Hypothalamus (tissue), 51 donors: ENCODE measurements at places on chromosomes 1 and 21.

DNA sequence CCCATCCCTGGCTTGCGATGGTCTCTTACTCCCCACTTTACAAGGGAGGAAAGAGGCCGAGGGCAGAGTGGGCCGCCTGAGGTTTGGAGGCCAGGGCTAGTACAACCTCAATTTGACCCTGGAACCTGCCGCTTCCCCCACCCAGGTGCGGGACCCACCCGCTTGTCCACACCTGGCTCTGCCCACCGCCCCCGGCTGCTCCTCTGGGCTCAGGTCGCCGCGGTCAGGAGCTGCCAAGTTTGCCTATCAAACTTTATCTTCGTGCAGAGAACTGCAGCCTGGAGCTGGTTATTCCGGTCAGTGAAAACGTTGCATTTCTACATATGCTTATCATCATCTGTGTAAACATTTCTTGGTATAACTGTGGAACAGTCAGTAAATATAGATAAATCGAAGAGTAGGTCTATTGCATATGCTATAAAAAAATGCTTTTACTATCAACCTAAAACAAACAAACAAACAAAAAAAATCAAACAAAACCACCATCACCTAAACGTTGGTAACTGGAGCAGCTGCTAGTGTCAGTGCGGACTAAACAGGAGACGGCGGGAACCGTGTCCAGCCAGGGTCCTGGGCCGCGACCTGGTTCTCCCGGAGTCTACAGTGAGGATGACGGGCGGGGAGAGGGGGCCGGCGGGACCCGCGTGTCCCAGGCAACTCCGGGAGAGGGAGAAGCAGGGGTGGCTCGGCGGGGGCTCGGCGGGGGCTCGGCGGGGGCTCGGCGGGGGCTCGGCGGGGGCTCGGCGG is 906 bp upstream of the ADARB1 start:
- DNase-seq = no peak

DNA sequence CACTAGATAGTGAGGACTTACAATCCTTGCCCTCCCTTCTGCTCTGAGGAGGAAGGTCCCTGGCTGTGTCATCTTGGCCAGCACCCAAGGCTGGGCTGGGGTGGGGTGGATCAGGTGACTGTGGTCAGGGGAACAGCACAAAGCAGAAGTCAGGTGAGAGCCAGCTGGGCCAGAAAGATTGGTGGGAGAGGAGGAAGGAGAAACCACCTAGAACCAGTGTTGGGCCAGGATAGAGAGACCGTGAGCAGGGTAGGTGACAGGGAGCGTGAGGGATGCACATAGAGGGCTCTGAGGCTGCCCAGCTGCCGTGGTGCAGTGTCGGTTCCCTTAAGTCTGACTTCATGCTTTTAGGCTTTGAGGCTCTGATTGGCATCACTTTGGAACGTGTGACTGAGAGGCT is 22.7 kb downstream of the NCF2 start:
- DNase-seq = no peak

GRCh38 chr1:145785547-145785946 is 38.3 kb downstream of the RNF115 start:
- DNase-seq = no peak

GRCh38 chr1:108881369-108881768 is 4.6 kb downstream of the GPSM2 start:
- DNase-seq = no peak

DNA sequence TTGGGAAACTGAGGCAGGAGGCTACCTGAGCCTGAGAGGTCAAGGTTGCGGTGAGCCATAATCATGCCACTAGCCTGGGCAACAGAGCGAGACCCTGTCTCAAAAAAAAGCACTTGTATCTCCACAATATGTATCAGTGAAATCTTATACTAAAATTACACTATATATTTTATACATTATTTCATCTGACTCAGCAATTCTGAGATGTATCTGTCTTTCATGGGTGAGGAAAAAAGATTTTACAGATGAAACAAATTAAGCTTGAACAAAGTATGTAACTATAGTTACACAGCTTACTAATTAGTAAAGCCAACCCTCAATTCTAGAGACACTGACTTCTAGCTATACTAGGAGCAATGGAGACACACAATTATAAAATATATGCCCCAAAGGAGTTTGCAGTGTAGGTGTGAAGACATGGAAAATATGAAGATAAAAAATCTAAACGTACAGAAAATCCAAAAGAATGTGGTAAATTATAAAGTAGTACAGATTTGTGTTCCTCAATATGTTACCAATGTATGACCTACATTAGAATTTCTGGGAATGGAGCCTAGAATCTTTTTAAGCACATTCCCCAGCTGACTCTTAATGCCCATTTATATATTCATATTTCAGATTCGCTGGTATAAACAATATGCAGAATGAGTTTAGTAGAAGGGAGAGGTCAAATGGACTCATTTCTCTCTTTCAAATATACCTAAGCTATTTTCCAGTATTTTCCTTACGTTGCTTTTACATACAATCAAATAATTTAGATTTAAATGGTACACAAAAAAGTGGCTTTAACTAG is 14.6 kb downstream of the GTF2B start:
- DNase-seq = no peak

GRCh38 chr1:40663324-40664166 is 1.9 kb downstream of the RIMS3 start:
- no peak for DNase-seq

DNA sequence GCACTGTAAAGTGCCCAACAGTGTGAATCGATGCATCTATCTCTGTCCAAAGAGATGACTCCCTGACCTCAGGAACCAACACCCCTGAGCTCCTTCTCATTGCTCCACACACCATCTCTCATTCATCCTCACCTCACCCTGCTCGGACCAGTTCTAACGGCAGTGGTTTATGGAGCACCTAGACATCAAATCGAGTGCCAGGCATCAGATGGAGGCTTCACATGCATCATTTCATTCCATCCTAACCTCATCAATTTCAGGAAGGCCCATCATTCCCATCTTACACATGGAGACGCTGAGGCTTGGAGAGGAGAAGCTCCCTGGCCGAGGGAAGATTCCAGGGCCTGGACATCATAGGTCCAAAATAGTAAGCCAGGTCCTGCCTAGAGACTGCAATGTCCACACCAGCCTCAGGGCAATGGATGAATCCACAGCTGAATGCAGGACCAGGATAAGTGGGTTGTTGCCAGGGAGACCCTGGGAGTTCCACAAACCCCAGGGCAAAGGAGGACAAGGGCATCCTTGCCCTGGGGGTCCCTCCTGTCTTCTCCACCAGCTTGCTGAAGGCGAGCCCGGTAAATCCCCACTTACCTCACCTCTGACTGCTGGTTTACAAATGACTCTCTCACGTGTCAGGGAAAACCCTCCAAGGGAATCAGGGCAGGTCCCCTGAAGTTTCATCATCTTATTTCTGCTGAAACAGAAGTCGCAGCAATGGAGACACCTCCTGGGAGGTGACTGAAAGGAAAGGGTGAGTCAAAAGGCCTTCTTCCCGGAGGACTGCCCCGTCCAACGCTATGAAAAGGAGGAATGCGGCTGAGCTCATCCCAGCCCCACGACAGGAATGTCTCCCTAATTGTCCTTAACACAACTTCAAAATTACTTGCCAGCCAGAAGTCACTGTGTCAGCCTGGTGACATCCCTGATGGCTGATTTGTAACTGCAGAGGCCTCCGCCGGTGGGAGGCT is 9.0 kb upstream of the IFFO2 start:
- DNase-seq = no peak

DNA sequence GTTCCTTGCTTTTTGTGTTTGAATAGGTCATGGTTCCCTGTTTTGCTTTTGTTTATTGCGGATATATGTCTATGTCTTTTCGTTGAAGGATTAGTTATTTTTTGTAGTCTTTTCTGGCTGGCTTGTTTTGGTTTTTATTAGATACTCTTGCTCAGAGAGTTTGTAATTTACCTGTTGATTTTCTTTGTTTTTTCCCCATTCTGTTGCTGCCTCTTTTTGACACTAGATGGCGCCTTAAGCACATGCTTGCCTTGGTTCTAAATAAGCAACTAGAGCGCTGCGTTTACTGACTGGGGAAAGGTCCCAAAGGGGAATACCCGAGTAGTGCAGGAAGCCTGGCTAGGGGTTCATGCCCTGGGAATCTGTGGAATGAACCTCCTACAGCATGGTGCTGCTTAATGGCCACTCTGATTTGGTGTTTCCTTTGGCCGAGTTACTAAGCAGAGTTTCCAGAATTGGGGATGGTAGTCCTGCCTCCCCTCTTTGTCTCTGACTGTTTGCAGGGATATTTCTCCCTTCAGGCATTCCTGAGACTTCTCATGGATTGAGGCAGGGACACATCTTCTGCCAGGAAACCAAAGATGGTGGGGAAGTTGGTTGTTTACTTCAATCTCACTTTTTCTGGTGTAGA is 143.2 kb downstream of the PTPRU start:
- no peak for DNase-seq

GRCh38 chr1:206106328-206107167 is 10.6 kb downstream of the AVPR1B start:
- peak; percentile 40 for DNase-seq

- no peak for DNase-seq
Measured at GRCh38 chr1:38451541-38451993, 405.0 kb upstream of the POU3F1 start.

GRCh38 chr1:100556181-100556580 is 18.2 kb downstream of the GPR88 start:
- DNase-seq = no peak

DNA sequence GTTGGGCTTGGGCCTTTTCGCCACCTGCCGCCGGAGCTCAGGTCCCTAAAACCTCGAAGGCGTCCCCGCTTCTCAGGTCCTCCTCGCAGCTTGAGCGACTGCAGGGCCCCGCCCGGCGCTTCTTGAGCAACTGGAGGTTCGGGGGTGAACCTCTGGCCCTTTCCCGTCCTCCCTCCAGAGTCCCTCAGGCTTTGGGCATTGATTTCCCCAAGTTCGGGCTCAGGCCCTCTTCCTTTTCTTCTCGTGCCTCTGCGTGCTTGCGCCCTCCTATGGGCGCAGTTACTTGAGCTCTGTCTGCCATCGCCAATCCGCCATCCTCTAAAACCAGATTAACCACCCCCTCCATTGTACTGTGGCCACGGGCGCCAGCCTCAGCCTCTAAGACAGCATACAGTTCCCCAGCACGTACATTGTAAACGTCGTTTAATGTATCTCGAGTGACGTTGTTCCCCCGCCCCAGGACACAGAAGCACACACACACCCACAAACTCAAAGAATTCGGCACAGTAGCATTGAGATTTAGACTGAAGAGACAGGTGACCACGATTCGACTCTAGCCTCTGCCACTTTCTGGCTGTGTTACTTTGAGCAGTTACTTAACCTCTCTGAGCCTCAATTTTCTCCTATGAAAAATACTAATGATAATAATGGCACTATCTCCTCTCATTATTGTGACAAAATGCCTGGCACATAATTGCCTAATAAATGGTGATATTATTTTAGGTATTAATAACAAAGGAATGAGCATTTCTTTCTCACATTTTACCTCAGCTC is 22.6 kb downstream of the BTG2 start:
- DNase-seq = peak; percentile 64

DNA sequence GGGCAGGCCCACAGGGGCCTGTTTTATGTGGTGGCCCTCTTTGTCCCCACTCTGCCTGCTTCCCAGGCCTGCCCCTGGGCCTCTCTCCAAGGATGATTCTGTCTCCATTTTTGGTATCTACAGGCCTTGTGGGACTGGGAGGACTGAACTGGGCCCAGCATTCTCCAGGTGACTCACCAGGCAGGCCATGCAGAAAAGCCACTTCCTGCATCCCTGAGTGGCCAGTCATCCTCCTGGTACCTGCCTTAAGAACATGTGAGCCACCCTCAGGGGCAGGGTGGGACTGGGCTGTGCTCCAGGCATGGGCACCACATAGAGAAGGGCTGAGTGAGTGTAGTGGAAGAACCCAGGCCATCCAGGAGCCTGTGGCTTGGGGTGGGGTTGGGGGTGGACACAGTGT is 20.0 kb upstream of the BCAR3 start:
- no peak for DNase-seq

GRCh38 chr1:115409094-115410015 is 71.3 kb upstream of the NGF start:
- no peak for DNase-seq

DNA sequence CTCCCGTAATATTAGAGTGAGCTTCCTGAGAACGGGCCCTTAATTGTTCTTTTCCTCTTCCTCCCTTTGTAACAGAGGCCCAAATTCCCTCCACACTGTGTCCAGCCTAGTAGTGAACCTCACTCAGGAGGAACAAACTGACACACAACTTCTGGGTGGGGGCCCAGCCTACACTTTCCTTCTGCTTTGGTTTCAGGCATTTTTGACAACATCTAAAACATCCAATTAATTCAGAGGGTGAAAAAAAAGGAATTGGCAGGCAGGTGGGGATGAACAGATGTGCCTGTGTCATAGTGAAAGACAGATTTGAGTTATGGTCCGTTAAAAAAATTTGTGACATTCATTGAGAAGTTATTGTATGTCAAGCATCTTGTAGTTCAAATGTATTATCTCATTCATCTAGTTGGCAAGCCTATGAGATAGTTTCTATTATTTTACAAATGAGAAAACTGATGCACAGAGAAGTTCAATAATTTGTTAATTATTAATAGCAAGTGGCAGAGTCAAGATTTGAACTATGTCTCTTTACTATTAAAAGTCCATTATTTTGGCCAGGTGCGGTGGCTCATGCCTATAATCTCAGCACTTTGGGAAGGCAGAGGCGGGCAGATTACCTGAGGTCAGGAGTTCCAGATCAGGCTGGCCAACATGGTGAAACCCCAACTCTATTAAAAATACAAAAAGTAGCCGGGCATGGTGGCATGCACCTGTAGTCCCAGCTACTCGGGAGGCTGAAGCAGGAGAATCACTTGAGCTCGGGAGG is 41.6 kb upstream of the LRIG2 start:
- no peak for DNase-seq

DNA sequence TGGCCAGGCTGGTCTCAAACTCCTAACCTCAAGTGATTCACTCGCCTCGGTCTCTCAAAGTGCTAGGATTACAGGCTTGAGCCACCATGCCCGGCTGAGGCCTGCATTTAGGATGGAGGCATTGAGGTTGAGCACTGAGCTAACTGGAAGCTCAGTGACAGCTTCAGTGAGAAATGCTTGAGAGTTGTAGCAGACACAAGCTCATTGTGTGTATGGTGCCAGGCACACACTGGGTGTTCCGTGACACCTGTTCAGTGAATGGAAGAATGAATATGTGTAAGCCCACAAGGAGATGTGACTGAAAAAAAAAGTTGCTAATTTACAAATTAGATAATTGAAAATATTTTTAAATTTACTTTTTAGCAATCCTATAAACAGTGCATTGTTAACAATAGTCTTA is 21.8 kb downstream of the LURAP1 start:
- DNase-seq = no peak

- no peak for DNase-seq
Measured at GRCh38 chr1:208421486-208421885, 177.3 kb upstream of the PLXNA2 start.

DNA sequence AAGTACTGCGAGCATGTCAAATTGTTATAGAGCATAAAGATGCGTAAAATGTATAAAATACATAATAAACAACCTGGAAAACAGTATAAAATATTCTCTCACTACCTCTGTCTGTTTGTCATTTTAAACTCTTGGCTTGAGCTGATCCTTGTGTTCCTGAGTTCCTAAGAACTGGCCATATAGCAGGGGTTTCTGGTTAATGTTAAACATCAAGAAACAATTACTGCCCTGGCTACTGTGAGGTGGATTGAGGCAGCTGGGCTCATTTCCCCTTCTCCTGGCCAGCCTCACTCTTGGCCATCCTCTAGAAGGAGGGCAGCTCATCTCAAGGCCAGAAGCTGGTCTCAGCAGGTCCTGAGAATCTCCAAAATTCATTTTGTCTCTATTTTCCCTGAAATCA is 297.3 kb upstream of the USP24 start:
- DNase-seq = no peak

GRCh38 chr1:192565946-192566345 is 9.6 kb upstream of the RGS1 start:
- no peak for DNase-seq

GRCh38 chr1:180198196-180198595 is 31.9 kb upstream of the LHX4 start:
- DNase-seq = no peak
